Umbilical cord (tissue), 2 donors: ENCODE measurements at places on chromosomes 1 and 21.

DNA sequence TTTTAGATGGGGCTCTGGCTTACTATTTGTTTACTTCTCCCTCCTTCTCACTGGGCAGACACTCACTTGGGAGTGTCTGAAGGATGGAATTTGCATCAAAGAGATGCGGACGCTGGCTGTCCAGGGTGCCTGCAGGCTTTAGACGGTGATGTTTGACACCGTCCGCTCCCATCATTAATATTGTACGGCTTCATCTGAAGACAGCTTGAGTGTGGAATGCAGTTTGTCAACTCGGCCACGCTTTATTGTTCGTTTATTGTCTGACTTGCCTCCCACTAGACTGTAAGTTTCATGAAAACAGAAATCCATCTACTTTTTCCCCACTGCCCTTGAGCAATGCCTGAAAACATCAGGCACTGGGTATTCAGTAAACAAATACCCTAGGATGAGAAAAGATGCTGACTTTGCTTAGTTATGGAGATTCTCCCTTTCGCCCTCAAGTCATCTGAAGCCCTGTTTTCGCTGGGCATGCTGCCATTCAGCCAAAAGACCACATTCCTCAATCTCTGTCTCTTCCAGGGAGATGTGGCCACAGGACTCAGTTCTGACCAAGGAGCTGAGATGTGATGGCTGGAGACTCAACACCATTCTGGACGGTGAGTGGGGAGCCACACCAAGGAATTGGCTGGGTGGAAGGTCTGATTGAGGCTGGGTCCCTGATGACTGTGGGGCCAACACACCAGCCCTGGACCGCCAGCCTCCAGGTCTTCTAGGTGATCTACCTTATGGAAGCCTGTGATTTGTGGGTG, 87.6 kb downstream of the BCAR3 start:
- peak; percentile 68 for DNase-seq

GRCh38 chr1:212700892-212701819, 1.5 kb upstream of the BATF3 start:
- peak; percentile 74 for DNase-seq

- no peak for DNase-seq
Measured at GRCh38 chr1:10675813-10676212, 120.6 kb downstream of the CASZ1 start.

GRCh38 chr21:40803101-40803500, 43.9 kb downstream of the DSCAM start:
- no peak for DNase-seq

GRCh38 chr1:14777516-14778506, 179.3 kb downstream of the KAZN start:
- no peak for DNase-seq

- no peak for DNase-seq
Measured at GRCh38 chr1:216554934-216555333, 131.7 kb upstream of the USH2A start.

DNA sequence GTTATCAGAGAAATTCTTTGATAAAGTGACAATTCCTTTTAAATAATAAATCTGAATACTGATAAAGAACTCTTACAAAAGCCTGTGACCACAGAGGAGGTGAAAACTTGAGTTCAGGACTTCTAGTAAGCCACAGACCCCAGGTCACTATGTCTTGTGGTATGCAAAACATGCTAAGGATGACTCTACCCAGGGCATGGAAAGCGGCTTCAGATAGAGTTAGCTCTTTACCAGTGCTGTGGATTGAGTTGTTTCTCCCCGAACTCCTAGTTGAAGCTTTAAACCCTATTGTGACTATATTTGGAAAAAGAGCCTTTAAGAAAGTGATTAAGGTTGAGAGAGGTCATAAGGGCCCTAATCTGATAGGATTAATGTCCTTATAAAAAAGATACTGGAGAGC, 42.3 kb downstream of the HLX start:
- DNase-seq: no peak

DNA sequence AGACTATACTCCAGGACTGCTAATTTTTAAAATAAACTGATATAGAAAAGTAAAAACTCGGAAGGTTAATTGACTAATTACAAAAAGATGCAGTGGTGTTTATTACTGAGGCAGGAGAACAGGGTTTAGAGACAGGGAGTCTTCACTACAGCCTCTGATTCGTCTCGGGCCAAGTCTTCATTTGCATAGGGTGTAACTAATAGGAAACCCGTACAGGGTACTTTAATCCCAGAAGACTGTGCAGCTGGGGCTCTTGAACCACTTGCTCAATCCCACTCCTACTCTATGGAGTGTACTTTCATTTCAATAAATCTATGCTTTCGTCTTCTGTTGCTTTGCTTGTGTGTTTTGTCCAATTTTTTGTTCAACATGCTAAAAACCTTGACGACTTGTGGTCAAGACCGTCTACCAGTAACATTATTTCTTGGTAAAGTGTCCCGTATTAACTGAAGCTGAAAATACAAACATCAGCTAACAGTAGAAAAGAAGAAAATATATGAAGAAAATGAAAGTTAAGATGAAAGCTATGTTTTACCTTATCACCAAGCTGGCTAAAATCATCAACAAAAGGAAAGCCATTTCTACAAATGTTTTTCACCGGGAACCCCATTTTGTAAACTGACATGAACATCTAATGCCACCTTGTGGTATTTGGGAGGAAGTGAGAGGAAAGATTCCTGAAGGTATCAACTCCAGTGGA, 8.0 kb downstream of the SDHB start:
- peak; percentile 70 for DNase-seq

- no peak for DNase-seq
Measured at GRCh38 chr21:36034211-36034913, 26.0 kb downstream of the SETD4 start.

DNA sequence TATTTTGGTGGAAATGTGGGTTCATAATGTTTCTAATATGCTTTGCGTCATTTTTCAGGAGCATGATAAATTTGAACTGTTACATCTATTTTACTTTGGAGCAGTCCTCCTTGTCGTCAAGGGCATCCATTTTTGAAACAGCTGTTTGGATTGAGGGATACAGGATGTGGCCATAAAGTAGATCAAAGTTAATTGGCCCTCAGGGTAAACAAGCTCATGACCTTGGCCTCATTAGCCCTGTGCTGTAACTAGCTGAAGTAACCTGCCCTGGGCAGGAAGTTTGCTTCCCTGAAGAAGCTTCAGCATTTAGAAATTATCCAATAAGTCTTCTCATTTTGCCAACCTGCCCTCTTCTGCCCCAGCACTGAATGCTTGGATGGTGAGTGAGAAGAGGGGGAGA, 24.8 kb upstream of the RGL1 start:
- no peak for DNase-seq

DNA sequence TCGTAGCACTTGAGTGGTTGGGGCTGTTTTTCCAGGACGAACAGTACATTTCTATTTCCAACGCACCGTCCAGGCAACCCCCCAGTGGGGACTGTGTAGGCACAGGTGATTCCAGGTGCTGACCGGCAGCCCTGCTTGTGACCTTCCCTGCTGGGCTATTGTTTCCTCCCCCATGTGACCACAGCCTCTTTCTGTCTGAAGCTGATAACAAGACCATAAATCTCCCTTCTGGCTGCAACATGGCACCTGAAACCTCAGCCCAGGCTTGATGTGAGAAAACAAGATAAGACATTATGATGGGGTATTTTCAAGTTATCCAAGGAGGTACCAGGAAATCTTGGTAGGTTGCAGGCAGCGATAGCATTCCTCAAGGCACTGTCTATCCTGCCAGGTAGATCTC, 48.2 kb downstream of the HLX start:
- no peak for DNase-seq

GRCh38 chr21:31326522-31327242, 17.4 kb downstream of the TIAM1 start:
- no peak for DNase-seq

GRCh38 chr1:115764541-115764940, 4.0 kb downstream of the CASQ2 start:
- no peak for DNase-seq

DNA sequence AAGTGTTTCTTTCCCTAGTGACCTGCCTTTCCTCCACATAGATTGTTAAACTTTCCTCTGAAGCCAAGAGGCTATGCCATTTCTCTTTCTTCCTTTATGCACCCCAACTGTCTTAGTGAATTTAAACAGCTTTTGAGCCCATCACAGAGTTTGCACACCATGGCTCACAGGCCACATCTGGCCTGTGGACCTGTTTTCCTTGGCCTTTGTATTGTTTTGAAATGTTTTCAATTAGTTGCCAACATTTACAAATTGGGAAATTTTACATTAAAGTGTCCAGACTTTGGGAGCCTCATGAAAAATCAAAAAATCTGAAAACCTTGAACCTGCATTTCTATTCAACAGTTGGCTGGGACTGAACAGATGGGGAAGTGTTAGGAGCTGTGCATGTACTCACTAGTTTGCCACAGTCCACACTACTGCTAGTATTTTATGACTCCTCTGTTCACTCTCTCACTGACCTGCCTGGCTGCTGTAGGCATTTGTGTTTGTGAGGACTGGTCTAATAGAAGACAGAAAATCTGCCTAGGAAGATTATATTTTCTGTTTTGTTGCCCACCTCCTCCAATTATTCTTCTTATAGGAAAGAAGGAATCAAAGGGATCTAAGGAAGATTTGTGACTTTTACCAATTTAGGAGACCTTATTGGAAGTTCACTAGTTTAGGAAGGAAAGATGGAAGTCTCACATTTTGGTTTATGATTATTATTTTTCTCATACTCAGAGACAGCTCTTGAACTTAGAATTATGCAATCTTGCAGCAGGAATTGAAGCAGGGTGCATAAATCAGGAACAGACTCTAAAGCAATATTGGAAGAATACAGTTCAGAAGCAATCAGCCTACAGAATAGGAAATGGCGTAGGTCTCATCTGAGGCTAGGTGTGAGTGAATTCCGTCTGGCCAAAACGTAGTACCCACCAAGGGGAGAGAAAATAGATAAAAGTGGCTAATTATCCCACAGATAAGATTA, 134.7 kb downstream of the HLX start:
- no peak for DNase-seq

DNA sequence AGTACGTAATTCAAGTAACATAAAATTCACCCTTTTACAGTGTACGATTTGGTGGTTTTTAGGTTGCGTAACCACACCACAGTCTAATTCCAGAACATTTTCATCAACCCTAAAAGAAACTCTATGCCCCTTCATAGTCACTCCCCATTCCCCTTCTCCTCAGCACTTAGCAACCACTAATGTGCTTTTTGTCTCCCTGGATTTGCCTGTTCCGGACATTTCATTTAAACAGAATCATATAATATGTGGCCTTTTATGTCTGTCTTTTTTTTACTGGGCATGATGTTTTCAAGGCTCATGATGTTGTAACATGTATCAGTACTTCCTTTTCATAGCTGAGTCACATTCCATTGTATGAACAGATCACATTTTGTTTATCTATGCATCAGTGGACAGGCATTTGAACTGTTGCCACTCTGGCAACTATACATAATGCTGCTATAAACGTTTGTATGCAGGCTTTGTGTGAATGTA, 20.8 kb downstream of the OBSCN start:
- peak; percentile 56 for DNase-seq

GRCh38 chr1:6922096-6922931, 137.1 kb downstream of the CAMTA1 start:
- DNase-seq: peak; percentile 76

GRCh38 chr1:116899529-116899928, 10.2 kb upstream of the PTGFRN start:
- no peak for DNase-seq

DNA sequence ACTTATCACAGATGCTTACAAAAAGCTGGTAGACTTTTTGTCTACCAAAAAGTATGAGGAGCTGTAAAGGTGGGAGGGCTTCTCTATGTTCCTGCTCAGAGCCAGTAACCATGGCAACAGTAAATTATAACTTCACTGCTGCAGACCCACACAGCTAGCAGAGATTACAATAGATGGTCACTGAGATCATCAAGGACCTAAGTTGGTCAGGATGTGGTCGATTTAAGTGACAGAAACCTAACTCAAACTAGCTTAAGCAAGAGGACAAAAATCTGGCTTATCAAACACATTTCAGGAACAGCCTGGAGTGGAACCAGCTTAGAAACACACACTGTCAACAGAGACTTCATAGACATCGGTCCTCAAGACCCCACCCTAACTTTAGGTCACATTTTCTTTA, 113.4 kb upstream of the ATP1A1 start:
- no peak for DNase-seq
